K562 (cell line): ENCODE measurements at places on chromosomes 7 and 10. TPM values are rescaled to one million over a fixed set of nuclear protein-coding genes. Genes with fewer than 3 reads are reported as not detected.

SLC26A5 gene
- not detected in 2 replicates for total RNA-seq

DNA sequence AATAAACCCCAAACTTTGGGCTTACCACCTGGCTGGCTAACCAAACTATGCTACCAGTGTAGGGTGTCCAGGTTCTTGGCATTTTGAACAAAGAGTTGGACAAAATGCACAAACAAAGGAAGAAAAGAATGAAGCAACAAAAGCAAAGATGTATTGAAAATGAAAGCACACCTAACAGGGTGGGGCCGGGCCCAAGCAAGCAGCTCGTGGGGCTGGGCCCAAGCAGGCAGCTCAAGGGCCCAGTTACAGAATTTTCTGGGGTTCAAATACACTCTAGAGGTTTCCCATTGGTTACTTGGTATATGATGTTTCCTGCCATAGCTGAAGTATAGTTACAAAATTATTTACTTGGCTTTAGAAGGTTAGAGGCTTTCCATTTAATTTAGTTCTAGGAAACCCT, 15.7 kb downstream of the ACADSB start:
- no peak for DNase-seq
- H3K36me3 ChIP-seq, result no peaks in the 10 kb centered on the region
- H3K4me1 ChIP-seq, result no peaks in the 10 kb centered on the region; the same call in 1 of the 2 replicates
- H3K27ac ChIP-seq, result no peak overlapping the region
- H3K27me3 ChIP-seq, result no peaks in the 10 kb centered on the region

MYL7 gene
- not detected in 2 replicates for total RNA-seq

- no peak for DNase-seq
- H3K36me3 ChIP-seq, result peaks cover 70% of the 10 kb centered on the region
- peak overlapping the region; percentile 74 for H3K4me3 ChIP-seq
- H3K27me3 ChIP-seq, result no peaks in the 10 kb centered on the region
Measured at GRCh38 chr10:103397191-103397825, 882 bp downstream of the PDCD11 start.

DNA sequence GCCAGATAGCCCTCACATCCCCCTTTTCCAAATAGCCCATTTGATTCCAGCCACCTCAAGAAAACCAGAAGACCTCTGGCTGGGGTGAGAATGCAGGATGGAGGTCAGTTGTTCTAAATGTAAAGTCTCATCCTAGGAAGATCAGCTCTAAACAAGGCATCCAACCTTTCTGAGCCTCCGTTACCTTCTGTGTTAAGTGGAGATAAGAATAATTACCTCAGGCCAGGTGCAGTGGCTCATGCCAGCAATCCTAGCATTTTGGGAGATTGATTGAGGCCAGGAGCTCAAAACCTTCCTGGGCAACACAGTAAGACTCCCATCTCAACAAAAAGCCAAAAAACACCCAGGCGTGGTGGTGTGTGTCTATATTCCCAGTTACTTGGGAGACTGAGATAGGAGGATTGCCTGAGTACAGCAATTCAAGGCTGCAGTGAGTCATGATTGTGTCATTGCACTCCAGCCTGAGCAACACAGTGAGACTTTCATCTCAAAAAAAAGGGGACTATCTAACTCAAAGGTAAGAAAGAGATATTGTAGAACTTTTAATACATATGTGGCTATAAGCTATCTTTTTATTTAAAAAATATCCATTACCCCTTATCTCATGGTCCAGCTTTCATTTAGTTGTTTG, 43.5 kb downstream of the PRTFDC1 start:
- peak overlapping the region; percentile 65; the same call in 2 of the 3 replicates for H3K27ac ChIP-seq
- no peaks in the 10 kb centered on the region for H3K27me3 ChIP-seq
- no peak for DNase-seq

GIMAP6 gene
- total RNA-seq, result 0.38 and 0.49 TPM in 2 replicates

DNA sequence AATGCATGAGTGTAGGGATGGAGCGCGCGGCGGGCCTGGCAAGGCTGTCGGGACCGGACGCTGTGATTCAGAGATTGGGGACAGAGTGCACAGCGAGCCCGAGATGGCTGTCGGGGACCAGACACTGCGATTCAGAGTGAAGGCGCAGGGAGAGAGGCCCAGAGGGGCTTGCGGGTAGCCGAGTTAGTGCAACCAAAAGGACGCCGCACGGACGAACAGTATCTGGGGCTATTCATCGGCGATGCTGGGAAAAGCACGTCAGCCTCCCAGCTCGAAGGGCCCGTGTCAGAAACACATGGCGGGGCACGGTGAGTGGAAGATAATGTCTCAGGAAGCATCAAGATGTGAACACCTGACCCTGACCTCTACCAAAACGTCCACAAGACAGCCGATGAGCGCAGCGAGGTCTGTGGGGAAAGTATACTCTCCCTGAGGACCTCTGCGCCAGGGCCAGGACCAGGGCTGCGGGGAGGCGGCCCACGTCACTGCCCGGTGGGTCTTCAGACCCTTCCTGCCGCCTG, 215.8 kb downstream of the ZMYND11 start:
- peaks cover 33% of the 10 kb centered on the region for H3K27me3 ChIP-seq
- H3K4me1 ChIP-seq, result peaks cover 3% of the 10 kb centered on the region; the same call in 1 of the 2 replicates
- H3K27ac ChIP-seq, result no peak overlapping the region
- DNase-seq, result no peak

FZD8 gene
- total RNA-seq, result 1.2 and 1.4 TPM in 2 replicates

WNT8B gene
- not detected in 2 replicates for total RNA-seq

FAM53B gene
- 16.5 and 17.0 TPM in 2 replicates for total RNA-seq

GRCh38 chr7:2737771-2738540, 50.0 kb downstream of the AMZ1 start:
- no peaks in the 10 kb centered on the region for H3K36me3 ChIP-seq
- no peak for DNase-seq
- H3K27ac ChIP-seq, result no peak overlapping the region
- peaks cover 43% of the 10 kb centered on the region for H3K4me1 ChIP-seq

DNA sequence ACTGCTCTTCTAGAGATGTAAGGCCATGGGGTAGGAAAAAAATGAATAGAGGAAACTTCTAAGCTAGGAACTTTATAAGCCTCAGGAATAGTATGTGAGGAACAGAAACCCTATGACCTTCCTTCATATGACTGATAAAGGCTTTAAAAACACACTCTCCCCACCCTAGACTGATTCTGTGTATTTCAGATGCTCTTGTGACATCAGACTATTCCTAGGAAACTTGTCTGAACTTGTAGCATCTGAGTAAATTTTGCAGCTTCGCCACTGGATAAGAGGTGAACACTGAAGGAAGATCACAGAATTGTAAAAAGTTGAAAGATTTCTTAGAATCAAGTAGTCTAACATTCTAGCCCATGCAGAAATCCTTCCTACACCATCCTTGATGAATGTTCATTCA, 31.0 kb upstream of the CBLL1 start:
- H3K36me3 ChIP-seq, result no peaks in the 10 kb centered on the region
- no peak overlapping the region for H3K27ac ChIP-seq
- DNase-seq, result no peak
- no peak overlapping the region for H3K4me3 ChIP-seq
- no peaks in the 10 kb centered on the region for H3K27me3 ChIP-seq

LUC7L2 gene
- 198 and 207 TPM in 2 replicates for total RNA-seq

GNGT1 gene
- 0.78 and 0.83 TPM in 2 replicates for total RNA-seq

- no peaks in the 10 kb centered on the region; the same call in 2 of the 3 replicates for H3K27me3 ChIP-seq
- no peak overlapping the region for H3K4me3 ChIP-seq
- DNase-seq, result peak; percentile 96
- H3K27ac ChIP-seq, result peak overlapping the region; percentile 82
- H3K4me1 ChIP-seq, result peaks cover 78% of the 10 kb centered on the region
- peaks cover 9% of the 10 kb centered on the region; the same call in 2 of the 3 replicates for H3K36me3 ChIP-seq
Measured at GRCh38 chr7:2104107-2104710, 128.5 kb downstream of the MAD1L1 start.

- H3K27ac ChIP-seq, result no peak overlapping the region
- H3K4me1 ChIP-seq, result no peaks in the 10 kb centered on the region
- no peak overlapping the region for H3K4me3 ChIP-seq
- DNase-seq, result no peak
Measured at GRCh38 chr7:105189859-105190492, 176.0 kb downstream of the KMT2E start.

DNA sequence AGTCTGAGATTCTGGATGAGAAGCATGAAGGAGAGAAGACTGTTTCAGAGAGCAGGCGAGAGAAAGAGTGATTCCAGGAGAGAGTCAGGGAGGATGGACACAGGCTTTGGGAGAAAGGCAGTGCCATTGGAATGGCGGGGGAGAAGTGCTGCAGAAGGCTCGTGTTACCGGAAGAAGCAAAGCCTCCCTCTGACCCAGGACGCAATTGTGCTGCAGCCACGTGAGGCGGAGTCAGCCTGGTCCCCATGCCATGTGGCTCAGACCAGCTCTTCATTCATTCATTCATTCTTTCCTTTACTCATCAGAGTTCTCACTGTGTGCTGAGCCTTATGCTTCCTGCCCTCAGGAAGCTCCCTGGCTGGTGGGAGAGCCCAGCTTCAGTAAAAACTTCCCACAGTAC, 49.2 kb upstream of the COL13A1 start:
- no peaks in the 10 kb centered on the region for H3K36me3 ChIP-seq
- no peaks in the 10 kb centered on the region for H3K4me1 ChIP-seq
- H3K27me3 ChIP-seq, result peaks cover 47% of the 10 kb centered on the region
- H3K4me3 ChIP-seq, result no peak overlapping the region
- no peak overlapping the region for H3K27ac ChIP-seq

CPVL gene
- 1.1 and 2.0 TPM in 2 replicates for total RNA-seq

GRCh38 chr7:127585044-127585953, at the start of gene GCC1:
Gene GCC1 (minus strand): TSS chr7:127585596. CDS start chr7:127585182, 414 bp downstream.
- H3K4me3 ChIP-seq, result peak within 1 kb of the TSS; percentile 86
- peaks cover 43% of the 10 kb centered on the region for H3K36me3 ChIP-seq
- peaks cover 49% of the 10 kb centered on the region for H3K4me1 ChIP-seq
- H3K27me3 ChIP-seq, result no peaks in the 10 kb centered on the region
- peak; percentile 98 for DNase-seq

DNA sequence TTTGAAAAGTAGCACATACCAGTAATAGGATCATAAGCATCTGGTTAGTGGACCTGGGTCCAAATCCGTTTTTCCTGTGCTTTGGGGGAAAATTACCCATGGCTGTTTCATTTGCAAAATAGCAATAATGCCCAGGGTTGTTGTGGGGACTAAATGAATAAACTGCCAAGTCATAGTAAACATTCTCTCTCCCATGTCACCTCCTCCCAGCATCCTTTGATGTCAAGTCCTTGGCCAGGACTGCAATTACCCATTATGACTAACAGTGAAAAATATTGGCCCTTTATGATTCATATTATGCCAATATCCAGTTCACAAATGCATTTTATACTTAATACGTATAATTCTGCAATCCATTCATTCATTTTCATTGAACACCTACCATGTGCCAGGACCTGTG, 23.0 kb downstream of the TOMM7 start:
- no peaks in the 10 kb centered on the region for H3K36me3 ChIP-seq
- no peak overlapping the region for H3K27ac ChIP-seq
- no peaks in the 10 kb centered on the region for H3K4me1 ChIP-seq

DNA sequence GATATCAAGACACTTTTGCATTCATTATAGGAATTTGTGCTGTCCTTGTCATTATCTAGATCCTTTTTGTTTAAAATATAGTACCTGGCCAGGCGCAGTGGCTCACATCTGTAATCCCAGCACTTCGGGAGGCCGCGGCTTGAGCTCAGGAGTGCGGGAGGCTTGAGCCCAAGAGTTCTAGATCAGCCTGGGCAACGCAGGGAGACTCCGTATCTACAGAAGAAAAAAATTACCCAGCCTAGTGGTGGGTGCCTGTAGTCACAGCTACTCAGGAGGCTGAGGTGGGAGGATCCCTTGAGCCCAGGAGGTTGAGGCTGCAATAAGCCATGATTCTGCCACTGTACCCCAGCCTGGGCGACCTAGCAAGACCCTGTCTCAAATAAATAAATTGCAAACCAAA, 621 bp upstream of the MORN4 start:
- H3K27me3 ChIP-seq, result no peaks in the 10 kb centered on the region
- H3K4me1 ChIP-seq, result peaks cover 12% of the 10 kb centered on the region
- peak overlapping the region; percentile 52 for H3K27ac ChIP-seq
- DNase-seq, result peak; percentile 57
- H3K4me3 ChIP-seq, result peak overlapping the region; percentile 72
- peaks cover 5% of the 10 kb centered on the region; the same call in 1 of the 3 replicates for H3K36me3 ChIP-seq

- no peak for DNase-seq
- H3K4me3 ChIP-seq, result no peak overlapping the region
- no peak overlapping the region for H3K27ac ChIP-seq
- H3K36me3 ChIP-seq, result no peaks in the 10 kb centered on the region
Measured at GRCh38 chr7:45130910-45131309, 19.4 kb upstream of the TBRG4 start.

DNA sequence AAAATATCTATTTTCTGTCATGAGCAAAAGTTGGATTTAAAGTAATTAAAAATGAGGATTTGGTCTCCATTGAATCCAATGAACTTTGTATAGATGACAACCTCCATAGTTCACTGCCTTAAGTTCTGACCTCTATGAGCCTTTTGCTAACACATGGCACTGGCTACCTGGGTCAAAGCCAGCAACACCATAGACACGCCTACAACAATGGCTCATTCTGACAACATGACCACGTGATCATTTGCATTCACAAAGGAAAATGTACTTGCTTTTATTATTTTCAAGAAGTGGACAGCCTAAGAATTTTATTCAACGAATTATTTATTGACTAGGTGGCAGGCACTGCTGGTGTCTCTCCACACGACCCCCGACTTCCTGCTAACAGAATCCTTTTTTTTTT, 90.6 kb downstream of the CARD11 start:
- peaks cover 29% of the 10 kb centered on the region for H3K4me1 ChIP-seq
- H3K27me3 ChIP-seq, result no peaks in the 10 kb centered on the region
- H3K4me3 ChIP-seq, result no peak overlapping the region
- H3K36me3 ChIP-seq, result 0 out of 3 replicates have a peak, but pooled peaks cover 6% of the 10 kb centered on the region
- no peak overlapping the region for H3K27ac ChIP-seq
- DNase-seq, result no peak

GRCh38 chr7:3206101-3206500, 95.0 kb upstream of the SDK1 start:
- H3K36me3 ChIP-seq, result no peaks in the 10 kb centered on the region
- no peak overlapping the region for H3K4me3 ChIP-seq
- H3K27me3 ChIP-seq, result peaks cover 2% of the 10 kb centered on the region; the same call in 1 of the 3 replicates
- no peak for DNase-seq
- no peak overlapping the region for H3K27ac ChIP-seq

DNA sequence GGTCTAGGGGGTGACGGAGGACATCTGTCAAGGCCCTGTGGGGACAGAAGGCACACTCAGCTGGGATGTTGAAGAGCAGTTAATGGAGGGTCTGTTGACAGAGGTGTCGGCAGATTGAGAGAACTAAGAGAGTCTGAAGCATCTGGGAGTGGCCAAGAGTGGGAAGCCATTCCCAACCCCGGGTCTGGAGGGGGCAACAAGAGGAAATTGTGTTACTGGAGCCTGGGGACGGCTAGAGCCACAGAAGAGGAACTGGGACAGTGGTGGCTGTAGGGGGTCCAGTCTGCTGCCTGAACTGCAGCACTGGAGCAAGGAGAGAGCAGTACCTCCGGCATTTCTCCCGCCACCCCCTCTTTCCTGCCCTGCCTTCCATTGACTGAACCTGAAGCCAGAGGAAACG, 136.6 kb downstream of the CHN2 start:
- peaks cover 10% of the 10 kb centered on the region for H3K27me3 ChIP-seq
- H3K4me3 ChIP-seq, result no peak overlapping the region
- no peaks in the 10 kb centered on the region for H3K36me3 ChIP-seq
- no peaks in the 10 kb centered on the region for H3K4me1 ChIP-seq

- H3K36me3 ChIP-seq, result no peaks in the 10 kb centered on the region
- no peaks in the 10 kb centered on the region for H3K4me1 ChIP-seq
- H3K27me3 ChIP-seq, result no peaks in the 10 kb centered on the region; the same call in 2 of the 3 replicates
Measured at GRCh38 chr10:113627836-113628235, 36.0 kb downstream of the NRAP start.

- no peaks in the 10 kb centered on the region for H3K36me3 ChIP-seq
- no peaks in the 10 kb centered on the region for H3K4me1 ChIP-seq
- H3K27ac ChIP-seq, result no peak overlapping the region
- H3K4me3 ChIP-seq, result no peak overlapping the region
- H3K27me3 ChIP-seq, result peaks cover 11% of the 10 kb centered on the region
Measured at GRCh38 chr10:4638099-4638498, 187.9 kb upstream of the AKR1E2 start.

- no peak for DNase-seq
- H3K27ac ChIP-seq, result no peak overlapping the region
- H3K4me3 ChIP-seq, result no peak overlapping the region
- no peaks in the 10 kb centered on the region for H3K36me3 ChIP-seq
- no peaks in the 10 kb centered on the region; the same call in 2 of the 3 replicates for H3K27me3 ChIP-seq
Measured at GRCh38 chr7:21749378-21749777, 196.3 kb downstream of the CDCA7L start.
